Prostate gland (tissue), 2 donors: ENCODE measurements at places on chromosomes 3 and 15. TPM values are rescaled to one million over a fixed set of nuclear protein-coding genes. Genes with fewer than 3 reads are reported as not detected.

GRCh38 chr15:52870015-52870414 is 79.9 kb upstream of the ONECUT1 start:
- DNase-seq, result no peak

- DNase-seq, result no peak
These were observed 104.6 kb downstream of the ZIC1 start for GRCh38 chr3:147513785-147514184.

- DNase-seq, result no peak
These were observed 50.1 kb downstream of the TMOD3 start for GRCh38 chr15:51879555-51879954.

GRCh38 chr3:34676436-34676835 is 878.0 kb downstream of the PDCD6IP start:
- DNase-seq, result no peak

- no peak for DNase-seq
These were observed 44.5 kb downstream of the SNAPC5 start for GRCh38 chr15:66452971-66453580.

GRCh38 chr3:73448761-73449301 is 175.9 kb downstream of the PDZRN3 start:
- DNase-seq, result no peak

DNA sequence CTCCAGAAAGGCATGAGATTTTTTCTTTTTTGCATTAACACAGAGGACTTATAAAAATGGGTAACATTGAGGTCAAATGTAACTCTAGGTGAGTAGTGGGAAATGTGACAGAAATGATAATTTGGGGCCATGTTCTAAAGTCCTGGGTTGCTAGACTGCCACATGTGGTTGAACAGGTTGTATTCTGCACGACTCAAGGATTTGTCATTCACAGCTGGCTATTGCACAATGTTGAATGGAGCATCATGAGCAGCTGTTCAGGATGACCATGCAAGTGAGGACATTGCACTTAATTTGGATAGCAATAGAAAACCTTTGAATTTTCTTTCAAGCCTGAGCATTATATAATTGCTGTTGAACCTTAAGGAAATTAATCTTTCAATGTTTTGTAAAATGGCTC is 396.6 kb downstream of the NAALADL2 start:
- DNase-seq, result no peak

DNA sequence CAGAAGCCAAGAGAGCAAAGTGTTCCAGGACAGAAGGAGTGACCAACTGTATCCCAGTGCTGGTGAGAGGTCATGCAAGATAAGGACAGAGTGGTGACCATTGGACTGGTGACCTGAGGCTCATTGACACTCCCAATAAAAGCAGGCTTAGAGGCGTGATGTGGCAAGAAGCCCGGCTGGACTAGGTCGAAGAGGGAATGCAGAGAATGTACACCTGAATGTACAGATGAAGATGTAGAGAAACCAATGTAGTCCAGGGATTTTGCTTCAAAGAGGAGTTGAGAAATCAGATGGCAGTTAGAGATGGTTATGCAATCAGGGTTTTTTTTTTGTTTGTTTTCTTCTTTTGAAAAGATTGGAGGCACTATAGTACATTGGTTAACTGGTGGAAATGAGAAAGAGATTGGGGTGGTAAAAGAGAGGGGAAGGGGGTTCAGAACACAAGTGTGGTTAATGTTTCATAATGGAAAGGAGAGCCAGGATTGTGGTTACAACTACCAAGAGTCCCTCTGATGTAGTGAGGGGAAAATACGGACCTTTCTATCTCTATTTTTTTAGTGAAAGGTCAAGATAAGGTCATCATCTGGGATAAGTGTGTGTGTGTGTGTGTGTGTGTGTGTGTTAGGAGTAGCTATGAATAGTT is 23.3 kb downstream of the ST3GAL6 start:
- DNase-seq, result no peak

- DNase-seq, result no peak
These were observed 22.6 kb upstream of the BSN start for GRCh38 chr3:49531715-49532114.

- DNase-seq, result no peak
These were observed 271.4 kb upstream of the RARB start for GRCh38 chr3:25156626-25157025.

GRCh38 chr3:23840521-23840920 is 34.8 kb downstream of the UBE2E1 start:
- no peak for DNase-seq

DNA sequence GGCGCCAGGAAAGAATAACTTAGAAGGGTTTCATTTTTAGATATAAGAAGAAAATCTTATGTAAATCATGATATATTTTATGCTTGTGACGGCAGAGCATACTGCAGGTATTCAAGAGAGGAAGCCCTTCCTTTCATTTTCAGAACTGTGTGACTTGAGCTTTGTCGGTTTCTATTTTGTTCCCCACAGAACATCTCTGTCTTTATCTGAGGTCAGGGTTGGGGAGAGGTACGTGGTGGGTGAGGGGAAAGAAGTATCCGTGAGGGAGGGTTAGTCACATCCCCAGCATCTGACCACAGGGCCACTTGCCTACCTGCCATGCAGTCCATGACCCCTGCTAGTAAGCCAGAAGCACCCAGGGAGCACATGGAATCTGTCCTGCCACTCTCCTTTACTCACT is 126.5 kb downstream of the DGKG start:
- DNase-seq, result no peak

GRCh38 chr15:66226736-66227135 is 26.8 kb downstream of the MEGF11 start:
- DNase-seq, result no peak

DNA sequence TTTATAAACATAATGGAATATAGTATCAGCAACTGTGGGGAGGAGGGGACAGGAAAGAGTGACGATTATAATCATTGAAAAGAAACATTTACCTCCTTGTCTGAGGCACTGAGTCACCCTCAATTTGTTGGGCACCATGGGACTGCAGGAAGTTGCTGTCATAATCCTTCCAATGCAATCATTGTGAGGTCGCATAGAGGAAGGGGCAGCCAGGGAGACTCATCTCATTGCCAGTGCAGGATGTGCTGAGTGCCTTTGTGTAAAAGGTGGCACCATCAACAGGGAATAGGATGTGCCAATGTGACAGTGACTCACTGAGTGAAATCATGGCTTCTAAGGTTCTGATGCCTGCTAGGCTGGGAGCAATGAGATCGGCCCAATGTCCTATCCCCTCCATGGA is 300.4 kb upstream of the ADAMTS9 start:
- DNase-seq, result no peak

GRCh38 chr3:152200476-152201420 is 68.0 kb upstream of the MBNL1 start:
- no peak for DNase-seq

GRCh38 chr3:188948997-188949389 is 222.8 kb upstream of the TPRG1 start:
- no peak for DNase-seq

- no peak for DNase-seq
These were observed 513 bp downstream of the SS18L2 start for GRCh38 chr3:42590989-42591756.

DNA sequence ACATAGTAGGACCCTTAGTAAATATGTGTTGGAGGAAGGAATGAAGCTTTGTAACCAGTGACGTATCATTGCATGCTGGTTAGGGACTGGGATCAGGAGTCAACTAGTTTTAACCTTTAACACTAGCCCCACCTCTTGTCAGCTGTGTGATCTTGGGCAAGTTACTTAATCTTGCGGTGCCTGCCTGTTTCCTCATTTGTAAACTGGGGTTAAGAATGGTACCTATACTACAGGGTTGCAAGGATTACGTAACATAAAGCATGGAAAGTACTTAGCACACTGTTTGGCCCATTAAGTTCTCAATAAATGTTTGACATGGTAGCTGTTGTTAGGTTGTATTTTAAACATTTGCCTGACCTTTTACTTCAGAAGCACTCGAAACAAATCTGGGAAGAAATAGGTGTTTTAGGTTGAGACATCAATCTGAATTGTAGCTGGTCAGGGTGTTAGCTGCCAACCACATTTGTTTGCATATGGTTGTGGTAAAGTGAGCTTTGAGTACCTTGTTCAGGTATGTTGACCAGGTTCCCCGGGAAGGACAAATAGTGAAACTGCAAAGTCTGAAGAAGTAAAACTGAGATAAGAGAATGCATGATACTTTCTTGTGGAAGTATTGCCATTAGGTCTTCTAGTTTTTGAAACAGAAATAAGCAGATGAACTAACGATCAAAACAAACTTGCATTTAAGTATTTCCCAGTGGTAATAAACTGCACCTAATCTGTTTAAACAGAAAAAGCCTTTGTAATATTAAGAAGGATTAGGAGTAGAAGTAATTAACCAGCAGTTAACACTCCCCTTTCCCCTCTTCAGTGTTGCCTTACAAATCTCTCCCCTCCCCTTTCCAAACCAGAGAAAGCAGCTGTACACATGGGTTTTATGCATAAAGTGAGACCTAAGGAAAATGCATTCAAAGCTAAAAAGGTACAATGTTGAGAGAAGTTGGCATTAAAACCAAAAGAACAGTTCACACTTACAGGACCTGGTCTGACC is 25.8 kb upstream of the SCAANT1 start:
- DNase-seq, result peak; percentile 60

GRCh38 chr15:83200589-83200988 is 7.0 kb downstream of the HDGFL3 start:
- no peak for DNase-seq

DNA sequence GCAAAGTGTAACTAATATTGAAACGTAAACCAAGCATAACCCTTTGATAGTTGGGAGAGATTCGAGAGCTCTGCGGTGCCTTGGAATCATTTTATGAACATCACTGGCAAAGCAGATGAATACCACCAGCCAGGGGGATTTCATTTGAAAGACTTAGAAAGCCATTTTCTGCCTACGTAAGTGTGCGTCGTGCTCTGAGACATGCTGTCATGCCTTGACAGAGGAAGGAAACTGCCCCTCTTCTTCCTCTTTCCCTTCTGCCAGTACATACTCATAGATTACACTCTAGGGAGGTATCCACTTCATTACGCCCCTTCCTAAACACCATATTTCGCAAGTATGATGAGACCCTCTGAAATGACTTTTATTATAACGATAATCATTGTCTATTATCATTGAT is 3.3 kb upstream of the MTHFS start:
- no peak for DNase-seq

DNA sequence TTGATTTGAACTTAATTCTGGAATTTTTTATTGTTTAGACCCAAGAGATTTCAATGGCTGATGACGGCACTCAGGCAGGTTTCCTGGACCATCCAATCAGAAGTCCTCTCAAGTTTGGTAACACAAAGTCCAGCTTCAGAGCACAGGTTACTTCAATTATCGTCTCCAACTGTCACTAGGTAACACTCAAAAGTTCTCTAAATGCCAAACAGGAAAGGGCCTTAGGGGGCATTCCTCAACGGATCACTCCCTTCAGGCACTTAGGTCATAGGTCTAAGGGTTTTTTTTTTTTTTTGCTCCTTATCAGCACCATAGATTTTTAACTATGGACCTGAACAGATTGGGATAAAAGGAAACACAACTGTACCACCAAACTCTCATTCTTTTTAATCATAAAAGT is 85.8 kb downstream of the MEIS2 start:
- no peak for DNase-seq

- no peak for DNase-seq
These were observed 565.4 kb downstream of the ROBO2 start for GRCh38 chr3:77605308-77605707.

- DNase-seq, result no peak
These were observed 141.1 kb downstream of the XXYLT1 start for GRCh38 chr3:195129644-195130492.

GRCh38 chr3:25895443-25895842 is 105.6 kb downstream of the OXSM start:
- DNase-seq, result no peak

GRCh38 chr3:113634782-113635474 is 61.5 kb downstream of the USF3 start:
- no peak for DNase-seq

DNA sequence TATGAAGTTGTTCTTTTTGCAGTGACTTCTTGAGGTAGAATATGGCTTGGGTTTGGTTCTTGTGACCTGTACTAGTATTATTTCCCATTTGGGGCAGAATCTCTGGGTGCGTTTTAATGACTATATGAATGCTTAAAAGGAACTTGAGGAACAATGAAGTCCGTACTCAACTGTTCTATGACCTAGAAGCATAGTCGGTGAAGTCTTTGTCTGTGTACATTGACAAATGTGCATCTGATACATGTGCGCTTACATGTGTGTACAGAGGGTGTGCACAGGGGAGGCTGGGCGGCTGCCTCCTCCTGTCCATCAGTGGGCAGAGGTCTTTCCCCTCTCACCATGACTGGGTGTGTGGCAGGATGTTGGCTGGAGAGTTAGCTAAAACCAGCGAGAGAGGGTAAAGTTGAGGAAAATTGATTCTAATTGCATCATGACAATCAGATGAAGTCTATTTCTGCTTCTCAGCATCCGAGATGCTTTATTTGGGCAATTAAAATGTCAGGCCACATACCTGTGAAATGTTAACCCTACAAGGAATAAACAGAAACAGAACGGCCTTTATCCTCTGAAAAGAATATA is 1.0 kb upstream of the NR2F2 start:
- no peak for DNase-seq

GRCh38 chr3:45966950-45967640 is 23.8 kb downstream of the CXCR6 start:
- no peak for DNase-seq

GRCh38 chr3:72018343-72018984 is 233.5 kb upstream of the PROK2 start:
- DNase-seq, result no peak

DNA sequence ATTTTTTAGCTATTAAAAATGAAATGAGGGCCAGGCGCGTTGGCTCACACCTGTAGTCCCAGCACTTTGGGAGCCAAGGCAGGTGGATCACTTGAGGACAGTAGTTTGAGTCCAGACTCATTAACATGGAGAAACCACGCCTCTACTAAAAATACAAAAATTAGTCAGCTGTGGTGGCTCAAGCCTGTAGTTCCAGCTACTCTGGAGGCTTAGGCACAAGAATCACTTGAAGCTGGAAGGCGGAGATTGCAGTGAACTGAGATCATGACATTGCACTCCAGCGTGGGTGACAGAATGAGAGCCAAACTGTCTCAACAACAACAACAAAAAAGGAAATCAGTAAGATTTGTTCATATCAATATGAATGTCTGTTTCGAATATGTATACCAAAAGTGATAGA is 517.1 kb downstream of the ROBO1 start:
- DNase-seq, result no peak

The CCK gene
- 3.0 TPM for total RNA-seq

The CFAP161 gene
- total RNA-seq, result 2.9 TPM

The ATP6V1A gene
- 60.4 TPM for total RNA-seq

The PSTPIP1 gene
- 7.0 TPM for total RNA-seq

The CADPS gene
- total RNA-seq, result 7.7 TPM

The TRH gene
- not detected for total RNA-seq

The NDN gene
- 46.9 TPM for total RNA-seq

The SERPINI2 gene
- total RNA-seq, result not detected

The ARHGAP31 gene
- 6.5 TPM for total RNA-seq

The TMC3 gene
- total RNA-seq, result 0.14 TPM
